ENCODE measurements at places on chromosomes 6 and 20. TPM values are rescaled to one million over a fixed set of nuclear protein-coding genes. Genes with fewer than 3 reads are reported as not detected.

Gene TMEM170B
- polyA plus RNA-seq = 1.5 TPM

Gene ADGRF5
- polyA plus RNA-seq = 0.11 TPM

Gene CNKSR3
- polyA plus RNA-seq = 9.7 TPM

Gene INSM1
- polyA plus RNA-seq = not detected

Gene LAMA5
- 1.5 TPM for polyA plus RNA-seq

Gene ZHX3
- 32.8 TPM for polyA plus RNA-seq

Gene CASS4
- 65.8 TPM for polyA plus RNA-seq

Gene RIMS1
- polyA plus RNA-seq = 1.1 TPM

Gene XKR7
- polyA plus RNA-seq = not detected

Gene MLN
- polyA plus RNA-seq = not detected

Gene WRNIP1
- polyA plus RNA-seq = 32.4 TPM

Gene ADTRP
- 0.23 TPM for polyA plus RNA-seq

Gene C20orf141
- polyA plus RNA-seq = 0.36 TPM

Gene TAP2
- 20.7 TPM for polyA plus RNA-seq

Gene OR2B6
- not detected for polyA plus RNA-seq

Gene PPP1R16B
- not detected for polyA plus RNA-seq

Gene CRIP3
- not detected for polyA plus RNA-seq

Gene ADAM33
- polyA plus RNA-seq = 29.4 TPM

Gene PXMP4
- polyA plus RNA-seq = 5.2 TPM

Gene KCNB1
- polyA plus RNA-seq = 0.07 TPM
